ENCODE measurements at places on chromosomes 7 and 10.

- DNase-seq: no peak
Measured at GRCh38 chr7:93620864-93621263, 46.3 kb upstream of the CALCR start.

DNA sequence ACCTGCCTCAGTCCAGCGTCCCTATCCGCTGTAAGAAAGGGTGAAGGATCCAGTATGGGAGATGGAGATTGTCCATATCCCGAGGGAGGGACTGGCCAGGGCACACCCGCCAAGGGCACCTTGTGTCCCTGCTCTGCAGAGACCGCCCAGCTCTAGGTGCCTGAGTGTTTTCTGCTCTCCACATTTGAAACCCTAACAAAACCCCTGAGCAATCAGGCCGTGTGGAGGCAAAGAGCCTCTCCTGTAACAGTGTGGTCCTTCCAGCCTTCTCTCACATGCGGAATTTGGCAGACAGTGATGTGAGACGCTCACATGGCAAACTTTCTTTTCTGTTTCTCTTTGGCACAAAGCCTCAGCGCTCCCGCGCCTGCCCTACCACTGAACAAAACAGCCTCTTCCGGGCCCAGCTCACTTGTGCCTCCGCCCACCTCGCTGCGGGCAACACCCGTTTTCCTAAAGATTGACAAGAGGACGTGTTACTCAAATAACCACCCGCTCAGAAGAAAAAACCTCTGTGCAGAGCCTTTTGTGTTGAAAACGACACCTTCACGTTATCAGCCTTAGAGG is 514.8 kb downstream of the DNAJB6 start:
- DNase-seq: no peak

DNA sequence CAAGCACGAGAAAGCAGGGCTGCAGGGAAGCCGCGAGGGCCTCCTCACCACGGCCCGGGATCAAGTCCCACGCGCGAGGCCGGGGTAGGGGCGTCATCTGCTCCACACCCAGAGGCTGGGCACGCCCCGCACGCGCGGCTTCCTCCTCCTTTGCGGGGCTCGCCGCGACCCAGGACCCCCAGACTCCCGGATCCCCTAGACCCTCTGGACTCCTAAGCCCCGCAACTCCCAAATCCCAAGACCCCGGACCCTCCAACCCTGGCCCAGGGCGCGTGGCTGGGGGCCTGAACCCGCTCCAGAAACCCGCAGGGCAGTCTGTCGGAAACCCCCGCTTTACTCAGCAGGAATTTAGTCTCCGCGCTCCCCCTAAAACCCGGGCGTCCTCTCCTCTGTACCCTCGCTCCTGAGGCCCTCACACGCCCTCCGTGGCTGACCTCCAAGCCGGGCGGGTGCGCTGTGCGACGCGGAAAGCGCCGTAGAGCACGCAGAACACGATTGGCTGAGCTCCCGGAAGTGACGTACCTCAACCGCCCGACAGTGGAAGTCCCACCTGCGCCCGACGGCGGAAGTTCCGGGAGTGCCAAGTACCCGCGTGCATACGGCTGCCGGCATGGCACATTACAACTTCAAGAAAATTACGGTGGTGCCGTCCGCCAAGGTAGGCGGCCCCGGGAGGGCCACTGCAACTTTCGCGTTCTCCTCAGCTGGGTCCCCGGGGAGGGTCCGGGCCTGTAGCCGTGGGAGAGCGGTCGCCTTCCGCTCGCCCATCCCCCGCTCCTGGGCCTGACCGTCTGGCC is at the start of gene GTPBP4:
Gene GTPBP4, plus strand, starts transcription at position 565 of the 797 bp plus-strand sequence. Its CDS starts 46 bp downstream, at position 611.
- DNase-seq: peak; percentile 98

DNA sequence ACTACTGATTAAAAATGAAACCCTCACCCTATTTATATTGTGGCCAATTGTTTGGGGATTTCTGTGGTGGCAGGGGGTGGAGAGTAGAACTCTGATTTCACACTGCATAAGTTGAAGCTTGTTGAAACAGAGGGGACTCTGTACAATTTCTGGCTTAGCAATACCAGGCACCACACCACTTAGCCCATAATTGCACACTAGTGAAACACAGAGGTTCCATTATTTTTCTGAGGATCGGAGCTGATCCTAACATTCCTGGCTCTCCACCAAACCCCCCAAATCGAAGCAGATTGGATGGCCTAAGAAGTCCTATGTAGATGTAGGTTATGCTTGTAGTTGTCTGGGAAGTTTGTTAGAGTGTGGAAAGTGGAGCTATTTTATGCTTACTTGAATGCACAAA is 47.0 kb downstream of the PTN start:
- no peak for DNase-seq

DNA sequence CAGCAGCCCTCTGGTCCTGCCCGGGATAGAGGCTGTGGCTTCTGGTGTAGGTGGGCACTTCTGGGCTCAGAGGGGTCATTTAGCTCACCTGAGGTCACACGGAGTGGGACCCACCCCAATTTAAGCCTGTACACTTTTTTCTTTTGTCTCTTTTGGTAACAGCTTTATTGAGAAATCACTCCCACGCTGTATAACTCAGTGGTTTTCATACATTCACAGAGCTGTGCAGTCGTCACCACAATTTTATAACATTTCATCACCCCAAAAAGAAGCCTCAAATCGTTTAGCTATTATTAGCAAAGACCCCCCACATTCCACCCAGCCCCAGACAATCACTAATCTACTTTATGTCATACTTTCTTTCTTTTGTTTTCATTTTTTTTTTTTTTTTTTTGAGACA is 62.3 kb downstream of the LHPP start:
- no peak for DNase-seq

DNA sequence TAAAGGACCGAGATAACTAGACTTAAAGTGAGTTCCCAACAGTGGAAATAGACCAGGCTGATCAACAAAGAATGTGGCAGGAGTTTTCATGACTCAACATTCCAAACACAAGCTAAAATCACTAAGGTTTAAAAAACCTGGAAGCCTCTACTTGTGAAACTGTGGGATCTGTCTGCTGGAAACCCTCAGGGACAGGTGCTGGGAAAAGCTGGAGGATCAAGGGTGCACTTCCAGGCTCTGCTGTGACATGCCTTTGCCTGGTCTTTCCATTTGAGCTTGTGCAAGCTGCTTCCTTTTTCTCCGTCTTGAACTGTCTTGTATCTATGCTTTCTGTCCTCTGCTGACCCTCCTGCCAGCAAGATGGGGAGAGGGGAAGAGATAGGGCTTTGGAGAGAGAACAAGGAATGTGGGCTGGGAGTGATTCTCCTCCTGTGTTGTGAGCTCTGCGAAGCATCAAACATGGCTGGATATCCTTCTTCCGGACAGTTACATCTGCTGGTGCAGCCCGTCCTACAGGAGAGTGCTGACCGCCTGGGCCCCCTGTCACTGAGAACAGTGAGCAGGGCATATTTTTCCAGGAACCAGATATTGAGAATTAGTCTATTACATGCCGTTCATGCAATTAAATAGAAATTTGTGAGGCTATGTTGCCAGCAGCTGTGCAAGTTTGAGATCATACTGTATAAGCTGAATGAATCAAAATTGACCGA is 25.5 kb downstream of the ARHGAP22 start:
- no peak for DNase-seq

DNA sequence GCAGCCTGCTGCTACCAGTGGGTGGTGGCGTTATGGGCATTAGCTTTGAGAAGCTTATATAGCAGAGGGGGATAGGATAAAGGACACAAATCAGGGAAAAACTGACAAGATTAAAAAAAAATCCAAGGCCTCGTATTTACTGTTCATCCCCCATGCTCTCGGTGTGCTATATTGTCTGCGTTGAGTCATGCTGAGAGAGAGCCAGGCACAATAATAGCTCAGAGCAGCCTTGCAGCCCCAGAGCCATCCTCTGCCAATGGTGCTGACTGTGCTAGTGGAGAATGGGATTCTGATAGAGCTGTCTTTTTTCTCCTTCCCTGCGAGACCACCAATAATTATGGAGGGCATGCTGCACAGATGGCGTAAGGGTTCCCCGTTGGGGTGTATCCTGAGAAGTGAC is 51.7 kb upstream of the FZD1 start:
- DNase-seq: no peak

DNA sequence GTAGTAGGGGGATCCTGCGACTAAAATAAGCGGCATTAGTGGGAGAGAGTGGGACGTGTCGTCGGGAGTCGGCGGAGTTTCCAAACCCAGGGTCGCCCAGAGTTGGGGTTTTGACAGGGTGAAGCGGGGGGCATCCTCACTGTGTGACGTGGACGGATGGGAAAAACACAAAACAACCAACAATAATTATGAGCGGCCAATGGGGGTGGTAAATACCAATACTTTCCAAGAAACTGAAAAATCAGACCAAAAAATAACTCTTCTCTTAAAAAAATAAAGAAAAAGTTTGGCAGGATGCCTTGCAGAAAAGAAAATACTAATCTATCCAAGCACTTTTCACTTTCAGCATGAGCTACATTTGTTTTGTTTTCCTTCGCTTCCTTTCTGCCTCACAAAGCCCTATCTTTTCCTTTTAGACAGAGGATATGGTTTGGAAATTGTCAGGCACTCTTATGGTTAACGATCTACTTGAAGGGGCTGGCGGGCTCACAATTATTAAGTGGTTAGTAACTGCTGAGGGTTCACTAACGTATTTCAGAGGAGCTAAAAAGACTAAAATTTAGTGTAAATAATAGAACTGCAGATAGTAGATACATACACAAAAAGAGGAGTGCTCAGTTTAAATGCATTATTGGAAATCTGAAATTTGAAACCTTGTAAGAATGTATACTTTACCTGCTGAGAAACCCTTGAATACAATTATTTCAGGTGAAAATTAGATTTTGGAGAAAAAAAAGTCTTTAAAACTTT is 802 bp upstream of the CDK6 start:
- no peak for DNase-seq

DNA sequence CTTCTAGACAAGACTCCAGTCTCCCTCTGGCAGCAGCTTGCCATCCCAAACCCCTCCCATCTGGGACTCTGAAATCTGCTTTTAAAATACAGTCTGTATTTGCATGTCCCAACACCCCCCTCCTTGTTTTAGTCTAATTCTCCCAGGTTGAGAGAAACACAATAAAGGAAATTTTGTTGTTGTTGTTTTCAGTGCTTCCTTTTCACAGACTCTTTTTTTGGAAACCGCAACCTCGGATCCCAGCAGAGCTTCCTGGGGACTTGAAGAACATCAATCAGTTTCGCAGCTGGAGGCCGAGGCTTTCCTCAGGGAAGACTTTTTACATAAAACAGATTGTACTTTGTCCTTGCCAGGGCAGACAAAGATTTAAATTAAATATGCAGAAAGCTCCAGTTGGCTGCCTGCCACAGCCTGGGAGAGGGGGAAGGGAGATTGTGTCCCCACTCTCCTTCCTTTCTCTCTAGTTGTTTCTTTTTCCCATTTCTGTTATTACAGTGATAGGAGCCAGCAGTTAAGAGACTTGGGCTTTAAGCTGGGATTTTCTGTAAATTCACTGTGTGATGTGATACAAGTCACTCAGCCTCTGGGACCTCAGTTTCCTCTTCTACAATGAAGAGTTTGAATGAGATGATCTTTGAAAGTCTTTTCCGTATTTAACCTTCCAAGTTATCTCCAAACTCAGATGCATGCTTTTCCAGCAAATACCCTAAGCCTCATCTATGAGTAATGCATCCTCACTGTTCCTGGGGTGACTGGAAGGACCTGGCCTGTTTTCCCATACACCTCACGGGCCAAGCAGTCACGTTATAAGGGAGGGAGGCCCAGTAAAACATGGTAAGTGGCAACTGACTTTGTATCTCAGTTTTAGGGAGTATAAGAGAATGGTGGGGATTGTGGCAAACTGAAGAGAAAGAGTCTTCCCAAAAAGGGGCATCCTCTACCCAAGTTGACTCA is 192.3 kb downstream of the REEP3 start:
- no peak for DNase-seq

GRCh38 chr10:31650010-31650409 is 278.6 kb downstream of the ARHGAP12 start:
- no peak for DNase-seq

GRCh38 chr7:92417913-92418312 is 29.4 kb upstream of the GATAD1 start:
- no peak for DNase-seq

- peak; percentile 15 for DNase-seq
Measured at GRCh38 chr7:71982851-71983250, 429.3 kb downstream of the CALN1 start.

DNA sequence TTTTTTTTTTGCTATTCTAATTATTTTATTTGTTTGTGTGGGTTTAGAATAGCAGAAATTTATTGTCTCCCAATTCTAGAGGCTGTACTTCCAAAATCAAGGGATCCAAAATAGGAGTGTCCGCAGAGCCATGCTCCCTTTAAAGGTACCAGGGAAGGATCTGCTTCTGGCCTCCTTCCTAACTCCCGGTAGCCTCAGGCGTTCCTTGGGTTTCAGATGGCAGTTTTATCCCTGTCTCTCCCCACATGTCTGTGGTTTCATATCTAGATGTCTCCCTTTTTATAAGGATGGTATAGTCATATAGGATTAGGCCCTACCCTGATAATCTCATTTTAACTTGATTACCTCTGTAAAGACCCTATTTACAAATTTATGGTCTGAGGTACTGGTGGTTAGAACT is 48.4 kb downstream of the BMPR1A start:
- DNase-seq: no peak

GRCh38 chr10:126597211-126597610 is 73.3 kb downstream of the C10orf90 start:
- DNase-seq: no peak

GRCh38 chr7:131511071-131511470 is 45.4 kb downstream of the PODXL start:
- no peak for DNase-seq

- no peak for DNase-seq
Measured at GRCh38 chr7:108234971-108235450, 104.8 kb upstream of the LAMB4 start.

GRCh38 chr10:48494073-48494472 is 110.8 kb downstream of the ARHGAP22 start:
- DNase-seq: no peak

- no peak for DNase-seq
Measured at GRCh38 chr7:18515067-18515466, 19.5 kb downstream of the HDAC9 start.

DNA sequence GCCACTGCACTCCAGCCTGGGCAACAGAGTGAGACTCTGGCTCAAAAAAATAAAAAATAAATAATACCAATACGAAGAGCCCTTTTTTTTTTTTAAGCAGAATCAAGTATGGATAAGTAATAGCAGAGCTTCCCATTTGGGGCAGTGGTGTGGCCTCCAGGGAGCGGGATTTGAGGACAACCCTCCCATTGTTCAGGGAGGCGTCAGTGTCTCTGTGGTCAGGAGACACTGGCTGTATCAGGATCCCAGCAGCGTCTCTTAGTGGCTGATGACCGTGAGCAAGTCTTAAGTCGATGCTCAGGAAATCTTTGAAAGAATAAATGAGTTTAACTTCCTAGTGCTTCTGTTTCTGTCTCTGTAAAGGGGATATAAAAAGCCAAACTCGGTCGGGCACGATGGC is 25.2 kb upstream of the SH2B2 start:
- no peak for DNase-seq

DNA sequence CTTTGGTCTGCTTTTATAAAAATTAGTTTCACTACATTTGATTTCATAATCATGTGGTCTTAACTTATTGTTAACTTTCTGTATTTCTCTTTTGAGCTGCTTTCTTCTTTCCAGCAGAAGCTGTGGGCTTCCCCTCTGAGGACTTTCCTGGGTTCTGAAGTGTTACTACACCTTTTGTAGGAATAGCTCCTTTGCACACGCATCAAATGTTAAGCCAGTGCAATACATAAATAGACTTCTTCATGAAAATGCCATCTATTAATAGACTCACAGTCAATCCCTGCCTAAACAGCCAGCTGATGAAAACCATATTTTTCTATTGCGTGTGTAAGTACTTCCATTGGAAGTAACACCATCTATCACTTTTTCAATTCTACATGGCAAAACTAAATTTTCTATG is 1.5 kb downstream of the ABCB4 start:
- peak; percentile 22 for DNase-seq

GRCh38 chr10:62732841-62733653 is 71.5 kb upstream of the ADO start:
- DNase-seq: peak; percentile 92

GRCh38 chr7:137669706-137670105 is 177.1 kb downstream of the DGKI start:
- no peak for DNase-seq

Measured in GM12865 (cell line).